Memory B cell (primary cell): ENCODE measurements at places on chromosomes 4 and X.

DNA sequence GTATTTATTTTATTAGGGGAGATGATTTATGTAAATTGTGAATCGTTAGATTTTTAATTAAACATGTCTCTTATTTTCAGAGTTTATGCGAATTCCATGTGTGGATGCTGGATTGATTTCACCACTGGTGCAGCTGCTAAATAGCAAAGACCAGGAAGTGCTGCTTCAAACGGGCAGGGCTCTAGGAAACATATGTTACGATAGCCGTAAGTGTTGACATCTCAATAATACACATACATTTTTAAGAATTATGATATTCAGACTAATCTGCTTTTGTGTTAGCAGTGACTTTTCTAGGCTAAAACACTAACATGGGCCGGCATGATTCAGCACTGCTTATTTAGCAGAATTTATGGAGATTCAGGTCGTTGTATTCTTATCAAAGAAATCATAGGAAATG lies 91.2 kb downstream of the RAP1GDS1 start:
- no peak for DNase-seq

- no peak for DNase-seq
Observed at GRCh38 chr4:129645461-129645860, 549.5 kb downstream of the C4orf33 start.

DNA sequence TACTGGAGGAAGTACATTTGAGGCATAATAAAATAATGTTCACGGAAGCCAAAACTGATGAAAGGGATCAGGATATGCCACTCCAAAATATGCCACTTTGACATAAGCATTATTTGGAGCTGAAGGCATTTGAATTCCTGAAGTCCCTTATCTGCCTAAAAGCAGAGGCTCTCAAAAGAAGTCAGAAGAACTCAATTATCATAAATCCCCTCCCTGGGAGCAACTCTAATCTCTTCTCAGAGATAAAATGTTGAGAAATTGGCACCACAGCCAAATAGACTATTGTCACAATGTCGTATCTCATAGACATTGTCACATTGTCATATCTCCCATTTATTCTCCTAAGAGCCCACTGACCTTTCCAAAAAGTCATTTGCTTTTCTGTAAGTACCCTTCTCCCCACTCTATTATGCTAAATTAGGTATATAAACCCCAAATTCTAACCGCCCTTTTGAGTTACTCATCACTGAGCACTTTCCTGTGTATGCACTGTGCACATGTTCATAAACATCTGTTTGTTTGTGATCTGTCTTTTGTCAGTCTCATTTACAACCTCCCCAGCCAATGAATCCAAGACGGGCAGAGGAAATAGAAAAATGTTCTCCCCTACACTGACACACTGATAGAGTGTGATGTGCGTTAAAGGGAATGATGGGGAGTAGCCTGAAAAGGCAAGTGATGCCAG lies 78.5 kb upstream of the NAF1 start:
- no peak for DNase-seq

GRCh38 chrX:45709381-45709780 lies 508.7 kb upstream of the DIPK2B start:
- DNase-seq, result no peak

GRCh38 chrX:20116087-20116576 lies 575 bp downstream of the MAP7D2 start:
- no peak for DNase-seq

DNA sequence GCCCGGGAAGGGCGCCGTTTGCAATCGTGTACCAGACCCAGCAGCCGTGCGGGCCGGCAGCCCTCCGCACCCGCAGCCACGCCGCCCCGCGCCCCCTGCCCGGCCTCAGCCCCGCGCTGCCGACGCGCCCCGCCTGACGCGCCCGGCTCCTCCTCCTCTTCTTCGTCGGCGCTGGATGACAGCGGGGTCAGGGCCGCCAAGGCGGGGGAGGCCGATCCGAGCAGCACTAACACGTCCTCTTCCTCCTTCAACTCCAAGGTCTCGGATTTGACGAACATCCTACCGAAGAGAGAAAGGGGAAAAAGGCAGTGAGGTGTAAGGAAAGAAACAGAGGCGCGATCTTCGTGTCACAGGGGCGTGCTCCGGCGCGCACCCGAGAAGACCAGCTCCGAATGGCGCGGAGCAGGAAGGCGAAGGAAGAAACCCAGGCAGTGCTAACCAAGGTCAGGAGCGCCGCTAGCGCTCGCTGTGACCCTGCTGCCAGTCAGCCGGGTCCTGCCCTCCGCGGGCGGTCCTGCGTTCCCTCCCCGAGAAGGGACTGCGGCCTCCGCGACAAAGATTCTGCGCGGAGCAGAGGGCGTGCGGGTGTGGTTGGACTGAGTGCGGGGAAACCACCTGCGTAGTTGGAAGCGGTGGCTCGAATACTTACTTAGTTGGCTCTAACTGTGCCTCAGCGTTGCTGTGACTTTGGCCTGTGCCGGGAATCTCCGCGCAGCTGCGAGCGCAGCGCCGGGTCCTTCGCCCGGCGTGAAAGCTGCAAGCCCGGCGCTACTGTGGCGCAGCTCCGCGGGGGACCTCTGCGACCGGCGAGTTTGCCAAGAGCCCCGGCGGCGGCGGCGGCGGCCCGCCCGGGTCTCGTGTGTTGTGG lies 548 bp downstream of the NEUROG2 start:
- peak; percentile 57 for DNase-seq

DNA sequence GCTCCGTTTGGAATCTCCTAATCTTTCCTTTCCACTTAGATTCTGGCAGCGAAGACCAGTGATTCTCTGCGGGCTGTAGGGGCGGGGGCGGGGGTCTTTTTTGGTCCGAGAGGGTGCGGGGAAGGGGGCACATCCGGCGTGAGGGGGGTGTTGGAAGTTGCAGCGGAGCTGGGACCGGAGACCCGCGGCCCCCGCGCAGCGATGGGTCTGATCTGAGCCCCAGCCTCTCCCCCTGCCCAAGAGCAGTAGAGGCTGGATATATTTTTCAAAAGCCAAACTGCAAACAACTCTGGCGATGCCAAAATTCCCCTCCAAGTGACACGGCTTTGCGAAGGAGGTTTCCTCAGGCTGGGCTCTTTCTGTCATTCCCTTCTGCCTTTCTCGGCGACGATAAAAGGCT lies 355 bp downstream of the GRID2 start:
- no peak for DNase-seq

DNA sequence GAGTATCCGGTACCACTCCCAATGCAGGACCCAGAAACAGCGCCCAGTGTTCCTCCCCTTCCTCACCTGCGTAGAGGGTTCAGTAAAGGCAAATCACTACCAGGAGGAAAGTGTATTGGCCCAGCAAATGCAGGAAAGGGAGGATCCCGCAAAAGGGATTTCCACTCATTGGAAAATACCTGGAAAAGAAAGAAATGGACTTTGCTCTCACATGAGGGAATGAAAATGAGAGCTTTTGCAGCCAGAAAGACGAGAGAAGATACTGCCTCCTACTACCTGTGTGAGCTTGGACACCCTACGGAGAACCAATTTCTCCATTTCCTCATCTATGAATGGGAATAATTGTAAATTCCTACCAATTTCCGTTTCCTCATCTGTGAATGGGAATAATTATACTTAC lies 184.1 kb upstream of the PPARGC1A start:
- DNase-seq, result no peak

- no peak for DNase-seq
Observed at GRCh38 chr4:128665514-128665913, 144.0 kb upstream of the JADE1 start.

- no peak for DNase-seq
Observed at GRCh38 chr4:127479031-127479622, 153.6 kb upstream of the INTU start.

- DNase-seq, result no peak
Observed at GRCh38 chr4:54781756-54782155, 124.0 kb downstream of the KIT start.

DNA sequence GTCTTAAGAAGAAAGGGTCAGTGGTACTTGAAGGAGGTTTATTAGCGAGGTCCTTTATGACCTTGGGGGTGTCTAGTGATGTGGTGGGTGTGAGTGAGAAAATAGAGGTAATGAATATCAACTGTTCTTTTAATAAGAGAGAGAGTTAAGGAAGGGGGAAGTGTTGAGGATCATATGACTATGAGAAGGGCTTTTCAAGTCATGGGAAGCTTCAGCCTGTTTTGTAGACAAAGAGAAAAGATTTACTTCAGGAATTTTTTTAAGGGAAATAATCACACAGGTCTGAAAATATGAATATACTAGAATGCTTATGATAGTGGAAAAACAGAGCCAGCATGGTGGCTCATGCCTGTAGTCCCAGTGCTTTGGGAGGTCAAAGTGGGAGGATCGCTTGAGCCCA lies 41.3 kb upstream of the MTMR1 start:
- no peak for DNase-seq

DNA sequence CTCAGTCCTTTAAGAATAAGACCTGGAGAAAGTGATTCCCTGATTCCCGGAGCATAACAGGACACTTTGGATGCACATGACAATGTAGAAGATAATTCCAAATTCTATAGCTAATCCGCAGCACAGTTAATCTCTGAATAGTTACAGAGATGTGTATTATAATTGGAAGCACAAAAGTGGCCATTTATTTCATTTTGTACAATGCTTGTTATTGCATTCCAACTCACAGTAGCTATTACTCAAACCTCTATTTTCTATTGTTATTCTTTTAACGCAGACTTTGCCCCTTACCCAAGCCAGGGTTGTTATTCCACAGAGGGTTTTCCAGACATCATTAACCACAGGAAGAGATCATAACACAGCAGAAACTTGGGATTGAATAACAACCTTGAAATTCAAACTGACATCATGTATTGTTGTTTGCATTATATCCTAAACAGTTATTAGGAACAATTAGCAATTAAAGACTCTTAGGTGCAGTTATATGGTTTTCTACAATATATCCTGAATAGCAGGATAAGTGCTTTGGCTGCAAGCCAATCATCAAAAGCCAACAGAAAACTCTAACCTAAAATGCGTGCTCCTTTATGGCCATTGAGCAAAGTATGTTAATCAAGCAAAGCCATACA lies 984.0 kb upstream of the TENM3 start:
- no peak for DNase-seq

GRCh38 chr4:113732967-113733527 lies 28.5 kb downstream of the CAMK2D start:
- no peak for DNase-seq

DNA sequence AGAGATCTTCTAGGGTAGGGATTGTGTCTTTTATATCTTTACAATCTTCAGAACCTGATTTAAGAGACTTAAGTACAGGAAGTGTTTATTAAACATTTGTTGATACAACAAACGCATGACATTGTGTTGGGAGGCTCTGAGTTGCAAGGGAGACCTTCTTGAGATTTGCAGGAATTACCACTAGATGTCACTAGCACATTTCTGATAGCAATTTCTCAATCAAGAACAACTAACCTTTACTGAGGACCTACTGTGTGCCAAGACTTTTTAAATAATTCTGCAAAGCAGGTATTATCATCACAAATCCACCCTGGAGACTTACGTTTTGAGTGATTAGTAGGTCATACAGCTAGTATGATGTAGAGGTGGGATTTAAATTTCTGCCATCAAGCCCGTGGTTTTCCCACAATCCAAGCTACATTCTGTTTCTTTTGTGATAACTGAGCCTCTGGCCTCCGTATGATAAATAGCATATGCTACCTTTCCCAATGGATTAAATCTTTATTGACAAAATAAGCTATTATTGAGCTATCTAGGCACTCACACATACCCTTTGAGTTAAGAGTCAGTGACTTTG lies 986.0 kb downstream of the CCSER1 start:
- no peak for DNase-seq

GRCh38 chr4:47566566-47566965 lies 81.5 kb downstream of the ATP10D start:
- no peak for DNase-seq

DNA sequence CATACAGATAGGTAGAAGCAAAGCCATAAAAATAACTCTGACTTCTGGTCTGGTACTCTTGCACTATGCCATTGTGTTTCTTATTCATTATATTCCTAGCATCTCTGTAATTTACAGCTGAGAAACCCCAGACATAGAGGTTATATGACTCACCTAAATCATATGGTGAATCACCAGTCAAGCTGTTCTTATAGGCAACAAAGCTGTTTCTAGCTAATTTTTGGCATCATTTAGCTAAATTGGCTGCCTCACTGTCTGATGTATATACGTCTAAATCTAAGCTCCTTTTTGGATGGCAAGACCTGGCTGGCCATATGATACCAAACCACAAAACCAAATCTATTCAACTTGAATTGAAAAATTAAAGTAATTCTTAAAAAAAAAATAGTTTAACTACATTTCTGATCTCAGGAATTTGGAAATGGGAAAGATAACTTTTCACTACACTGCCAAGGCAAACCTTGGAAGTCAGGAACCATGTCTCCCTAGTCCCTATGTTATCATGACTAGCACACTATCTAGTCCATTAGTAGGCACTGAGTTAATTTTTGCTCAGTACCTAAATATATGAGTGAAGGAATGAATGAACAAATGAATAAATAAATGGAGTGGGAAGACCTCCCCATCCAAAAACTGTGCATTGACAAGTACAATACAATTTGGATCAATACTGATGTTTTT lies 41.3 kb upstream of the STAG2 start:
- no peak for DNase-seq
